Right cardiac atrium (tissue), 5 donors: ENCODE measurements at places on chromosomes 1 and 21. TPM values are rescaled to one million over a fixed set of nuclear protein-coding genes. Genes with fewer than 3 reads are reported as not detected.

Gene KIF14
- 0.17 TPM for total RNA-seq

Gene MYBPH
- total RNA-seq, result not detected

Gene CR1L
- total RNA-seq, result not detected

Gene SLC1A7
- 0.72 TPM for total RNA-seq

Gene MROH7
- 7.5 TPM for total RNA-seq

Gene PTGFR
- total RNA-seq, result 0.63 TPM

Gene OLIG2
- not detected for total RNA-seq

Gene FCGR2B
- 9.1 TPM for total RNA-seq

Gene SLFNL1
- total RNA-seq, result 0.29 TPM

Gene ILF2
- 85.0 TPM for total RNA-seq

Gene SLC2A5
- total RNA-seq, result 2.9 TPM

Gene SAMD13
- 2.9 TPM for total RNA-seq

Gene PANK4
- 35.2 TPM for total RNA-seq

Gene LRRC38
- 3.9 TPM for total RNA-seq

Gene SPRR2G
- total RNA-seq, result not detected

Gene CATSPERE
- total RNA-seq, result 0.41 TPM

Gene SPRR3
- not detected for total RNA-seq

Gene HCRTR1
- not detected for total RNA-seq

Gene KIAA1614
- total RNA-seq, result 12.5 TPM

Gene OR14K1
- not detected for total RNA-seq

Gene CLCA1
- not detected for total RNA-seq

Gene GPR25
- total RNA-seq, result not detected

Gene TNFRSF25
- total RNA-seq, result 4.4 TPM
